C1 segment of cervical spinal cord (tissue), 14 donors: ENCODE measurements at places on chromosomes 4 and X.

DNA sequence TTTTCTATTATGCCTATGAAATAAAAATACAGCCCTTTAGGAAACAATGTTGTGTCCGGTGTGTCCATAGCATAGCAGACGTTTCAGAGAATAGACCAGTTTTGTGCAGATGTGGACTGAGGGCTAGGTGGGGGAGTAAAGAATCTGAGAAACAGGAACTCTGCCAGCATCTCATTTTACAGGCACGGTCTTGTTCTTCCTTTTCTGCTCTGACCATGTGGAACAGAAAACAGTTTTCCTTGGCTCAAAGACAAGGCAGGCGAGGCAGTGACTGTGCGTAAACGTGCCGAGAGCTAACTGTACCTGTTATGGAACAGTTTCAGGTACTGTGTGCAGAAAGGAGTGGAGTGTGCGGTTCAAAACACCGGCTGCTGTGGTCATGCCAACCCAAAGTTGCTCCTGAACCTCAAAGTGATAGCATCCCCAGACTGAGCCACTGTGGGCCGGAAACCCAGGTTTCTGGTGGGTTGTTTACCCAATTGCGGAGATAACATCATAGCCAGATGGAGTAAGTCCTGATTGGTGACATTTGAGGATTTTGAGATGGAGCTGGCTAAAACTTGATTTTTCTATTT, 20.2 kb downstream of the CNGA2 start:
- no peak for DNase-seq

- DNase-seq = no peak
Measured at GRCh38 chr4:1991596-1992434, 17.0 kb downstream of the NELFA start.

DNA sequence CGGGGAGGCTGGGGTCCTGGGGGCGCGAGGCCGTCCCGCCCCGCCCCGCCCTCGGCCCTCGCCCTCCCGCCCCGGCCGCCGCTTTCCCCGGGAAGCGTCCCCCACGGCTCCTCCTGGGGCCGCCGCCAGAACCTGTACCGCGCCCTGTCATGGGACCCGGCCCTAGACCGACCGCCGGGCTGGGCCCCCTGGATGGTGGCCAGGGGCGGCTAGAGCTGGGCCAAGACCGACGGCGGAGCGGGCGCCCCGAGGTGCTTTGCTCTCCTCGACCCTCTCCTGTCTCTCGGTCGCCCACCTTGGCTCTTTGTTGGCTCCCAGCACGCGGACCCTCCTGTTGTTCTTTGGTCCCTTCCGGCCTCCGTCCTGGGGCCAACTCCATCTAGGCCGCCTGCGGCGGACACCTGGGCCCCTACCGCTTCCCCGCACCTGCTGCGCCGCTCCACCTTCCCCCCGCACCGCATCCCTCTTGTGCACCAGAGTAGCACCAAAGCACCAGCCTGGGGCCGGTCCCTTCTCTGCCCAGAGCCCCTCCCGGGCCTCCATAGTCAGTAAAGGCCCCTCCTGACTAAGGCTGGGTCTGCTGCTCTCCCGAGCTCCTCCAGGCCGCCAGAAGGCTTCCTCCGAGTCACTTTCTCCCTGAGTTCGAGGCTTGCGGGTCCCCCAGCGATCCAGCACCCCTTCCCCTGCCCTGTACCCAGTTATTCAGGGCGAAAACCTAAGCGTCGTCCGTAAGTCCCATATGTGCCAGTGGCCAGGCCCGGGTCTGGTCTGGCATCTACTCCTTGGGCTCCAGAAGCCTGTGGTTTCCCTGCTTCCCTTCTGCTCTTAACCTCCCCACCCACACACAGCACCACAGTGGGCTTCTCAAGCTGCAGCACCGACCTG, 587 bp downstream of the TACC3 start:
- no peak for DNase-seq

DNA sequence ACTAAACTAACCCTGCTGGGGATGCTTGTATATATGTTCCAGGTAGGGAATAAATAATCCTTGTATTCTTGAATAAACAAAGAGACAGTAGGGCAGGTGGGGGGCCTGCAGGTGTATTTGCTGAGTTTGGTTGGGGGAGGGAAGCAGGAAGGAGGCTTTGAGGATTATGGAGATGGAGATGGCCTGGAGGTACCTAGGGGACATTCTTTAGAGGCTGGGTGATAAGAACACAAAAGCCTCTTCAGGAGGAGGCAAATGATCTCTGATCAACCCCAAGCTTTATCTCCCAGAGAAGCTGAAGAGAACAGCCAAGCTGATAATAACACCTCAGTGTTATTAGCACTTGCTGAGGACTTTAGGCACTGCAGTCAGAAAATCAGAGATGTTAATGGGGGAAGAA, 187.7 kb downstream of the MGST2 start:
- no peak for DNase-seq

GRCh38 chr4:4770610-4771009, 88.9 kb upstream of the MSX1 start:
- no peak for DNase-seq

DNA sequence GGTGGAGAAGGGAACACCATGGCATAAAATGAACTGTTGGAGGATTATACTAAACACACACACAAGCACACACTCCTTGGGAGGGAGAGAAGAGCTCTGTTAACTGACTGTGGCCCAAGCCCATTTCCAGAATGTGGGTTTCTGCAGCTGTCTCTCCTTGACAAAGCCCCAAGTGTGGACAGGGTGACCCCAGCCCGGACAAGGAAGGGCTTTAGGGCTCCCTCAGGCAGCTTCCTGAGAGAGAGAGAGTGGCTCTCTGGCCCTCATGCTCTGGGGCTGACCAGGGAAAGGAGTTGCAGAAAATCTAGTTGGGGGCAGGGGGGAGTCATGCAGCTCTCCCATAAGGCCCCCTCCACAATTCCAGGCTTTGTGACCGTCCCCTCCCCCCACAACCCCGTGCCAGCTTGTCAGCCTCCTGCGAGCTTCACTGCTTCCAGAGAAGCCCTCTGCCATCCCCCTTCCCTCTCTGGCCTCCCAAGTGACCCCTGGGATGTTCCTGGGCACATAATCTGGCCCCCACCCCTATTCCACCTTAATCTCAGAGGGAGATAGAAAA, 590 bp downstream of the ARHGEF9 start:
- DNase-seq = no peak

- DNase-seq = no peak
Measured at GRCh38 chr4:2337896-2338295, 76.0 kb upstream of the MXD4 start.

GRCh38 chrX:102728646-102729045, 8.1 kb downstream of the GPRASP3 start:
- no peak for DNase-seq

- no peak for DNase-seq
Measured at GRCh38 chrX:20727447-20727846, 460.7 kb upstream of the RPS6KA3 start.

GRCh38 chrX:71214152-71214551, 8.9 kb upstream of the GJB1 start:
- no peak for DNase-seq

- DNase-seq = no peak
Measured at GRCh38 chrX:155027509-155028066, 944 bp downstream of the FUNDC2 start.

GRCh38 chr4:79638735-79639134, 230.7 kb upstream of the GK2 start:
- DNase-seq = no peak

GRCh38 chrX:68842781-68843581, 14.2 kb downstream of the EFNB1 start:
- no peak for DNase-seq

- no peak for DNase-seq
Measured at GRCh38 chr4:153159728-153160221, 44.5 kb upstream of the TRIM2 start.

GRCh38 chr4:138773321-138773720, 242.3 kb upstream of the NOCT start:
- DNase-seq = no peak

- no peak for DNase-seq
Measured at GRCh38 chr4:181998398-181999295, 244.6 kb upstream of the TENM3 start.

GRCh38 chrX:148316446-148316845, 184.0 kb upstream of the AFF2 start:
- DNase-seq = no peak

GRCh38 chrX:54452920-54453319, 12.7 kb downstream of the TSR2 start:
- DNase-seq = no peak

DNA sequence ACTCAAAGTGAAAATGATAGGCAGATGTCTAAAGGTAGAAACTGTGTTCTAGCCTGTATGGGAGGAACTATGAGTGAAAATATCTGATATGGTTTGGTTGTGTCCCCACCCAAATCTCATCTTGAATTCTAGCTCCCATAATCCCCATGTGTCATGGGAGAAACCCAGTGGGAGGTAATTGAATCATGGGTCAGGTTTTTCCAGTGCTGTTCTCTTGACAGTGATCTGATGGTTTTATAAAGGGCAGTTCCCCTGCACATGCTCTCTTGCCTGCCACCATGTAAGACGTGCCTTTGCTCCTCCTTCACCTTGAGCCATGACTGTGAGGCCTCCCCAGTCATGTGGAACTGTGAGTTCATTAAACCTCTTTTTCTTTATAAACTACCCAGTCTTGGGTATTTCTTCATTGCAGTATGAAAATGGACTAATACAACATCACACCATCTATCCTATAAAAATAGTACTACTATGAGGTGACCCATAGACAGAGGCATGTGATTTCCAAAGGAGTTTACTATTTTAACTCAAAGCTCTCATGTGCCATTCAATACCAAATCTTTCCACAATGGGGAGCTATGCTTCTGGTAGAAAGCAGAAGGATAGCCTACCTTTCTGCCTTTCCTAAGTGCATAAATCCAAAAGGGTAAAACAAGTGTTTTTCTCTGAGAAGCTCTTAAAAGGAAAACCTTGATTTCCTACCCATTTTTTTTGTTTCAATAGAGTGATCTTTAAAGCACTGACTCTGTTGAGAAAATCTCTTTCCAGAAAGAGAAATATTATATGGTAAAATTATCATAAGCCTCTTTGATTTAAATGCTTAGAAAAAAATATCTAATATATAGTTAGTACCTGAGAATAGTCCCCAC, 38.8 kb downstream of the SEC31A start:
- no peak for DNase-seq

GRCh38 chr4:42302348-42302747, 94.9 kb upstream of the SHISA3 start:
- no peak for DNase-seq

- DNase-seq = no peak
Measured at GRCh38 chrX:84469226-84469625, 33.0 kb downstream of the HDX start.

DNA sequence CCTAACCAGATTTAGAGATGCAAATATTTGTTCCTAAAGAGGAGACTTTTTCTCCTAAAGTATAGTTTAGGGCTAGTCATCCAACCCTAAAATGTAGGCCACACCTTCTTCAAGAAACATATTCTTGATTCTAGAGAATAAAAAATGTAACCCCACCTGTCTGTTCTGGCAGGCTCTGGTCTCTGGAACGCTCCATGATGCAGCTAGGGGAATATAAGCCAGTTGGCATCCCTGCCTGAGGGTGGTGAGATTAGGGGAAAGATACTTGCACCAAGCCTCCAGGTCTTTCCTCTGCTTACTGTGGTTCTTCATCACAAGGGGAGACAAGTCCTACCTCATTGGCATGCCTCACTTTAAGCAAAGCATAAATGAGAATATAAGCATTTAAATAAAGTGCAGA, 21.2 kb upstream of the TBC1D9 start:
- no peak for DNase-seq

- DNase-seq = no peak
Measured at GRCh38 chr4:164716901-164717300, 37.0 kb upstream of the SMIM31 start.

GRCh38 chr4:11614426-11614825, 185.7 kb upstream of the HS3ST1 start:
- no peak for DNase-seq

- DNase-seq = no peak
Measured at GRCh38 chr4:15953625-15954024, 9.3 kb downstream of the FGFBP2 start.

- DNase-seq = no peak
Measured at GRCh38 chr4:3116955-3117354, 42.5 kb downstream of the HTT start.

GRCh38 chr4:138665851-138666250, 349.7 kb upstream of the NOCT start:
- DNase-seq = no peak

- no peak for DNase-seq
Measured at GRCh38 chrX:121975671-121976070, 928.3 kb downstream of the GLUD2 start.

- no peak for DNase-seq
Measured at GRCh38 chr4:120454788-120455187, 388.1 kb upstream of the MAD2L1 start.

DNA sequence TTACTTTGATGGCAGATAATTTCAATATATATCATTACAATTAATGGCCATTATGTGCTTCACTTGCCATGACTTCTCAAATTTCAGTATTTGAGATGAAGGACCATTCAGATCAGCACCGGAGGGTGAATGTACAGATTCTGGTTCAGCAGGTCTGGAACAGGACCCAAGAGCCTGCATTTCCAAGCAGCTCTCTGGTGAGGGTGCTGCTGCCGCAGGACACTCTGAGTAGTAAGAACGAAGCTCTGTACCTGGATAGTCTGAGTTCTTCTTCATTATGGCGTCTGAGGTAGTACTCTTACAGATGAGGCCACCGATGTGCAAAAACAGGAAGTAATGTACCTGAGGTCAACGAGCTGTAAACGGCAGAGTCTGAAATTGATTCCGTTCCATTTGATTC, 228.2 kb downstream of the FBXW7 start:
- no peak for DNase-seq

- DNase-seq = peak; percentile 31
Measured at GRCh38 chrX:47623540-47624027, 3.9 kb upstream of the SYN1 start.

- DNase-seq = no peak
Measured at GRCh38 chr4:21117541-21118180, 417.4 kb downstream of the PACRGL start.

- DNase-seq = no peak
Measured at GRCh38 chrX:123736333-123736921, 3.6 kb upstream of the THOC2 start.

GRCh38 chr4:185093603-185094002, 49.5 kb upstream of the SLC25A4 start:
- DNase-seq = no peak

GRCh38 chr4:87033902-87034301, 99.1 kb downstream of the AFF1 start:
- no peak for DNase-seq

DNA sequence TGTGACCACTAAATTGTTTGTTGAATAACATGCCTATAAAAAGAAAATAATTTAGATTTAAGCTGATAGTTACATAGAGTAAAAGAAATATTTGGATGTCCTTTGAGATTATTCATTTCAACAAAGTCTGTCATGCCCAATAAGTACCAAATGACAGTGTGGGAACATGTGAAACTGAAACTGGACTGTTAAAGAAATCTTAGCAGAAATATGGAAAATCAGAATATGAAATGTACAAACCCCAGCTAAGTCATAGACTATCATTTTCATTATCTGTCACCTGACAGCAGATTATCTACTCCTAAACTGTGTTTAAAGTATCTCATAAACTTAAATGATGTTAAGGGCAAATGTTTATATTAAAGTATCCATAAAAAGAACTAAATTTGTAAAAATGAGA, 437.8 kb upstream of the FAM241A start:
- no peak for DNase-seq

- DNase-seq = no peak
Measured at GRCh38 chr4:4671774-4672349, 130.0 kb upstream of the STX18 start.
